NCI-H774 (cell line): ENCODE measurements at places on chromosomes 12 and 14.

DNA sequence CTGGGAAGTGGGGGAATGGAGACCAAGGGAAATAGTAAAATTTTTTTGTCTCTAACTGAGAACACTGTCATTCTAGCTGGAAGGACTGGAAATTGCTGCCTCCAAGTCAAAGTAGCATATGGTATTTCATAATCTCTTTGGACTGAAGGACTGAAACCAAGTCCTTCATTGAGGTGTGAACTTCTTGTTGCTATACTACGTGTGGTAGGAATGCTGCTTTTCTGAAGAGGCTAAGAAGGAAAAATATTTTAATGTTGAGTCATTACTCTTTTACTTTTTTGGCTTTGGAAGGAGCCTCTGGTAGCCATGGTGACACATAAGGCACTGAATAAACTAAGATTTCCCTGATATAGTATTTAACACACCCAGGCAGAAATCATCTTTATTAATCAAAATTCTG lies 465.4 kb downstream of the NPAS3 start:
- no peak for DNase-seq

DNA sequence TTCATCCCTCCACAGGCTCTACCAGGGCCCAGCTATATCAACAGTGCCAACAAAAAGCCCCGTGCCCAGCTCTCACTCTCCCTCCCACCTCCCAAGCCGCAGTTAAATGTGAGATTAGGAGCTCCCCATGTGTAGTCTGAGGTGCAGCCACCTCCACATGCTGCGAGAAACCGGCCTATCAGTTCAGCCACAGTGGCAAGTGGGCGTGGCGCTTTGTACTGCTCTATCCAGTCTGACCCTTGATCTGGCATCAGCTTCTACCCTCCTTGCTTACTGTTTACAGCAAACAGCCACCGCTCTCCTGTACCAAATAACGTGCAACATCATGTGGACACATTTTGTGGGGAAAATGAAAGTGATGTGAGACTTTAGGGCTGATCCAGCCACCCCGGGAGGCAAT lies 1.7 kb downstream of the PLEK2 start:
- no peak for DNase-seq

GRCh38 chr14:102927878-102928411 lies 5.5 kb downstream of the AMN start:
- DNase-seq, result no peak

- DNase-seq, result no peak
Observed at GRCh38 chr12:124028555-124028925, 55.5 kb downstream of the ZNF664 start.

GRCh38 chr12:131445184-131445774 lies 265.6 kb upstream of the SFSWAP start:
- DNase-seq, result no peak

- no peak for DNase-seq
Observed at GRCh38 chr12:120678572-120678971, 8.4 kb upstream of the MLEC start.

- no peak for DNase-seq
Observed at GRCh38 chr12:100715976-100716944, 78.3 kb upstream of the ANO4 start.

GRCh38 chr12:28987538-28988324 lies 161.3 kb upstream of the FAR2 start:
- DNase-seq, result no peak

DNA sequence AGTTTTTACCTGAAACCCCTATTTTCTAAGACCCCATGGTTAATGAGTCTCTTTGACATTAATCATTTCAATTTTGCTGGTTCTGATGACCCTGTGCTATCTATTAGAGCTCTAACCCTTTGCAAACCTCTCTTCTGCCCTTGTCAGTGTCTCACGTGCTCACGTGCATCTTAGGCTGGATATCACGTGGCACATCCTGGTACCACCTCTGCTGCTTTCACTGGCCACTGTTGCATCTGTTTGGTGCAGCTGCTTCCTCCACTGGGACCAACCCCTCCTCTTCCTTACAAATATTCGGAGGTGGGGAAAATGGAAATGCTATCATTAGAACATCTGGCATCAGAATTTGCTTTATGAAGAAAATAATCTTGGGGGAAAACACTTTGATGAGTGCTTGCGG lies 119.6 kb downstream of the CRADD start:
- no peak for DNase-seq

GRCh38 chr14:21860172-21860571 lies 186.6 kb upstream of the OR4E1 start:
- DNase-seq, result no peak

GRCh38 chr14:65850429-65851135 lies 438.1 kb downstream of the FUT8 start:
- no peak for DNase-seq

DNA sequence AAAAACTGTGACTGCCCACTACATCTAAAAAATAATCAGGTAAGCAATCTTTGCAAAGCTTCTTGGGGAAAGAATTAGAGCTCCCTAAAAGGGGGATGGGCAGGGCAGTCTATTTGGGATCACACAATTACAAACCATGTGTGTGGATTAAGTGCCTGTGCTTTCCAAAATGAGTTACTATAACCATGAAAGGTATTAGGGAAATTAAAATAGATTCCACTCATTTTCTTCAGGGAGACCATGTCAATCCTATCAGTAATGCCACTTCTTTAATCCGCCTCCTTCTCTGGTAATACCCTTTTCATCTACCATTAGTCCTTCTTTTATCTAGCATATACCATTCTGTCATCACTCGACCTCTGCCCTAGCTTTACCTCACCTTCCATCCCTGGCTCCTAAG lies 53.7 kb downstream of the PAWR start:
- no peak for DNase-seq

- DNase-seq, result no peak
Observed at GRCh38 chr12:1930803-1931597, 12.5 kb upstream of the CACNA2D4 start.

DNA sequence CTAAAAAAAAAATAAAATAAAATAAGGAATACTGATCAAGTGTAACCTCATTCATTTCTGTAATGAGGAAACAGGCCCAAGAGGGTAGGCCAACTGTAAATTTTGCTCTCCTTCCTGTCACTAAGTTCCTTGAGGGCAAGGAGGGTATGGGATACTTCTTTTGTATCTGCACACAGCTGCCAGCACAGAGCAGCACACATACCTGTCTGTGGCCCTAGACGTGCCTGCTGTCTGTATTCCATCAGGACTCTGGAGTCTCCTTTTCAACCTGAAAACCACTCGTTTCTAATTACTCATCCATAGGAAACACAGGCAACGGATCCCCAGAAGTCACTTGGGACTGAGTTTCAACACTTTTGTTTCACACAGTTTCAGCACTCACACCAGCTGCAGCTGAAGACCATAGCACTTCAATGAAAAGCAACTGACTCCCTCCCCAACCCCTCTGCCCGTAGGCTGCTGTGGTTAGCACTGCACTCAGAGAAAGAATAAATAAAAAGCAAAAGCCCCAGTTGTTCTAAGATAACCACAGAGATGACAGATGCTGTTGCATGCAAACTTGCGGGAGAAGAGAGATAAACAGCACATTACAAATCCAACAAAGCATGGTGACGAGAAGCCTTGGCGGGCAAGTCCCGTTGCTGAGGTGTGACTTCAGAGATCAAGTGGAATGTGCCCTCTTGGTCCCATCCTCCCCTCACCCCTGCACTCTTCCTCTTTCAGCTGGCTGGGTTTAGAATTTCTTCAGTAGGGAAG lies 24.9 kb downstream of the CRACR2A start:
- DNase-seq, result no peak

- DNase-seq, result no peak
Observed at GRCh38 chr12:95495433-95495832, 21.5 kb downstream of the METAP2 start.

- no peak for DNase-seq
Observed at GRCh38 chr12:128513331-128513730, 246.4 kb downstream of the TMEM132C start.

DNA sequence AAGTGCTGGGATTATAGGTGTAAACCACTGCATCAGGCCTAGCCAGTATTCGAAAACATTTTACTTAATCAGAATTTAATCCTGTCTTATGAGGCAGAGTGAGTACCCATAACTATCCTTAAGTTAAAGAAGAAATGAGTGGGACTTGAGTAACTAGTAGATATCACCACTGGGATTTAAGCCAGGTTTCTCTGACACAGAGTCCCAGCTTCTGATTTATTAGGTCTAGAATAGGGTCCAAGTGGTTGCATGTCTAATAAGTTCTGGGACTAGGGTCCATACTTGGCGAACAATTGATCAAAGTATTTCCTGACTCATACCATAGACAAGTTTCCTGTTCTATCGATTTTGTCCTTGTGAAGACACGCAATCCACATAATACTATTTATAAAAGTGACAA lies 18.9 kb downstream of the PTPRB start:
- DNase-seq, result no peak

- DNase-seq, result no peak
Observed at GRCh38 chr12:124630791-124631313, 63.4 kb upstream of the NCOR2 start.

GRCh38 chr14:45201905-45202304 lies 51.1 kb downstream of the MIS18BP1 start:
- DNase-seq, result no peak

DNA sequence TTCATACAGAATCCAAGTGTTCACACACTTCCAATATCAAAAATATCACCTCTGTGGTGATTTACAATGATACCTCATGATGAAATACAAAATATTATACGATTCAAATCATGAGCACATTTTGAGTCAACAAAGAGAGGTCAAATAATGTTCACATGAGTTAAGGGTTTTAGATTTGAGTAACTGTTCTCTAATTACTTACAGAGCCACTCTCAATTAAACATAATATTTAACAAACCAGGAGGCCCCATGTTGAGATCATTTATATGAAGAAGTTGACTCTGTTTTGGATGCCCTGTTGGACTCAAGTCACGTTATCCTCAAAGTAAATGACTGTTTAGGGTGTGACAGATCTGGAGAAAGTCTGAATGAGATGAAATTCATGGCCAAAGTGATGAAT lies 53.5 kb downstream of the NUAK1 start:
- DNase-seq, result no peak

- no peak for DNase-seq
Observed at GRCh38 chr12:92992041-92992440, 62.9 kb upstream of the EEA1 start.

GRCh38 chr12:52070185-52070925 lies 577 bp downstream of the ATG101 start:
- DNase-seq, result no peak

GRCh38 chr12:120488057-120488640 lies 7.8 kb upstream of the DYNLL1 start:
- DNase-seq, result no peak

DNA sequence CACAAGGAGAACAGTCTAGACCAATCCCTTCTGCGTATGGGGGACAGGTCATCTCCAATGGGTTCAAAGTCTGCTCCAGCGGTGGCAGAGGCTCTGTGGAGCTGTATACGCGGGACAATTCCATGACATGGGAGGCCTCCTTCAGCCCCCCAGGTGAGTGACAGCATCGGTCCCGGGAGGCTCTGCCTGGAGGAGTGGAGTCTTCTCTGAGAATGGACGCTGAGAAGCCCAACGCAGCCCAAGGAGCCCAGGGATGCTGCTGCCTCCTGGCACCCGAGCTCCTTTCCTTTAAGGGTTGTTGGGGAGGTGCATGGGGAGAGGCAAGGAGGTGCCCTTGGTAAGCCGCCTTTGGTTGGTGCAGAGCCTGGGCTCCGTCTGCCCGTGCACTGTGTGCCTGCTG lies 28.2 kb downstream of the ADGRD1 start:
- DNase-seq, result no peak

- no peak for DNase-seq
Observed at GRCh38 chr14:61549425-61549824, 145.9 kb upstream of the HIF1A start.

DNA sequence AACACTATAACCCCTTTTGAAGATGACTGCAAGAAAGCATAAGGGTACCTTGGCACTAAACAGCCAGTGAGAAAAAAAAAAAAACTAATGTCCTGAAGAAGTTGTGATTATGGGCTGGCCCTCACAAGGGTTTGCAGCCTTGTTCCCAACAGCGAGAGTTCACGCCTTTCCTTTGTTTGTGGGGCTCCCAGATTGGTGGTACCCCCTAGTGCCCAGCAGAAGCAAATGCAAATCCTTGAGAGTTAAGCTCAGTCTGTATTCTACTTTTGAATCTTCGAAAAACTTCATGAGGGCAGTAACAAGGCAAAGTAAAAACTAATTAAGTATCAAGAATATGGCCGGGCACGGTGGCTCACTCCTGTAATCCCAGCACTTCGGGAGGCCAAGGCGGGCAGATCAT lies 238.9 kb upstream of the LMO3 start:
- DNase-seq, result no peak

GRCh38 chr14:104546591-104547309 lies 32.8 kb upstream of the C14orf180 start:
- DNase-seq, result no peak

DNA sequence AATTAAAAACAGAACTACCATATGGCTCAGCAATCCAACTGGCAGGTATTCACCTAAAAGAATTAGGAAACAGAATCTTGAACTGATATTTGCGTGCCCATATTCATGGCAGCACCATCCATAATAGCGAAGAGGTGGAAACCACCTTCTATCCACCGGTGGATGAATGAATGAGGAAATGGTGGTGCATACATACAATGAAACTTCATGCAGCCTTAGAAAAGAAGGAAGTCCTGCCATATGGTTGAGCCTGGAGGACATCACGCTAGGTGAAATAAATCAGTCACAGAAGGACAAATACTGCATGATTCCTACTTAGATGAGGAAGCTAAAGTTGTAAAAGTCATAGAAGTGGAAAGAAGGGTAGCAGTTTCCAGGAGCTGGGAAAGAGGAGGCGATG lies 6.6 kb downstream of the TCL1A start:
- DNase-seq, result no peak

GRCh38 chr12:62976110-62976662 lies 41.2 kb upstream of the PPM1H start:
- DNase-seq, result no peak

DNA sequence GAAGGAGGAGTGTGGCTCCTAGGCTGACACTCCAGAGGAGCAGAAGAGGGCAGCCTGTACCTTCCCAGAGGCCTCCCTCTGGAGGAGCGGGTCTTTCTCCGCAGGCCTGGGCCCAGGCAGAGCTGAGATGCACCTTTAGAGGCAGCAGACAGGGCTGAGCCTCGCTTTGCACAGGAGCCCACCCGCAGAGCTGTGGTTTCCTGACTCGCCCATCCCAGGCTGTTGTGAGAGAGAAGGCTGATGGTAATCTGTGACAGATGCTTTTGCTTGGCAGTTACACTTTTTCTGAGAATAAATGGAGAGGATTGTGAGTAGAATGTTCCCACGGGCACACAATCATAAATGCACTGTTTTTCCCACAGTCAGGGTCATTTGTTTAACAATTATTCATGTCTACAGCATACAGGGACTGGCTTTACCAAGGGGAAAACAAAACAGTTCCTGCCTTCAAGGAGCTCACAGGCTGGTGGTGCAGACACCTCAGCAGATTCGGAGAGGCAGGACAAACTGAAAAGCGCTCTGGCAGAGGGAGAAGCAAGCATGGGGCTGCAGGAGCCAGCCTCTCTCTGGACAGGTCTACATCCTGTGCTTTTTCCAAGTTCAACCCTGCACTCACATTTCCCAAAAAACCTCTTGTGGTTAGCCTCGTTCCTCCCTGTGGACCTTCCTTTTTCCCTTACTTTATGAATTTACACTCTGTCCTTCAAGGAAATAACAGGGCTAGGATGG lies 13.9 kb downstream of the EVL start:
- no peak for DNase-seq

GRCh38 chr12:95207407-95207806 lies 9.9 kb downstream of the FGD6 start:
- no peak for DNase-seq

GRCh38 chr12:3671330-3672112 lies 81.4 kb downstream of the CRACR2A start:
- no peak for DNase-seq
